NCI-H510A (cell line): ENCODE measurements at places on chromosomes 2 and 18.

GRCh38 chr2:24981411-24982136, 9.8 kb upstream of the DNAJC27 start:
- DNase-seq: no peak

GRCh38 chr2:39392672-39393071, 44.4 kb downstream of the MAP4K3 start:
- no peak for DNase-seq

- no peak for DNase-seq
Observed at GRCh38 chr2:71860381-71860926, 287.2 kb downstream of the CYP26B1 start.

DNA sequence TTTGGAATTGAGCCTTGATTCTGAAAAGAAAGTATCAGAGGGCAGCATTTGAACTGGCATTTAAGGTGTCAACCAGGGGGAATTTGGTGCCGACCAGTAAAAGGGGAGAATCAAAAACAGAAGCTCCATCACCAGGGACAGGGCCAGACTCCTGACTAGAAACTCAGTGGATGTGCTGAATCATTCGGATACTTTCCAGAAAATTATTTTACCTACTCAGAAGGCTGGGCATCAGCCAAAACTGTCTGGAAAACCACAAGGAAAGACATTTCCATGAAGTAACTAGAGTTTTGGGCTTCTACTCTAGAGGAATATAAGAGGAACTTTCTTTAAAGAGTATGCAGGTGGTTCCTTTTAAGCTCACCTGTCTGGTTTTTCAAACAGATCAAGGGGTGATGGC, 756.6 kb downstream of the RNF144A start:
- DNase-seq: no peak

DNA sequence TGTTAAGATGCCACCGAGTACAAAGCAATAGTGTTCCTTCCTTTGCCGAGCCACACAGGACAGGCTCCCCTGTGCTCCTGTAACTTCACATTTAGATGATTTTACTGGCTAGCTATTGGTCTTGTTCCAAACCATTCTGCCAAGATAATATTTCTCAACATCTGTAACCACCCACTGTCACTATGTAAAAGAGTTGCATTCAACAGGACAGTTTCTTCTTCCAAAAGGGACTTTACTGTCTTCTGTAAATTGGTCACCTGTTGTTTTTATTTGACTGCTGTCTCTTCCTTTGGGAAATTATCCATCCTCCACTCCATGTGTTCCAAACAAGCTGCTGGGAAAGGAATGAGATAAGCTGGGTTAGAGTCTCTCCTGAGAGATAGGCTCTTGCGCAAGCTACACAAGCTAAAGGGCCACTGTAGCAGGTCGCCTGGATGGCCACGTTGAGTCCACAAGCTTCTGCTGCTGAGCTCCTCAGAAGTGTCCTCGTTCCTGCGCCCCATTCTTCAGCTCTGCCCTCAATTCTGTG, 14.4 kb upstream of the BZW1 start:
- DNase-seq: no peak

DNA sequence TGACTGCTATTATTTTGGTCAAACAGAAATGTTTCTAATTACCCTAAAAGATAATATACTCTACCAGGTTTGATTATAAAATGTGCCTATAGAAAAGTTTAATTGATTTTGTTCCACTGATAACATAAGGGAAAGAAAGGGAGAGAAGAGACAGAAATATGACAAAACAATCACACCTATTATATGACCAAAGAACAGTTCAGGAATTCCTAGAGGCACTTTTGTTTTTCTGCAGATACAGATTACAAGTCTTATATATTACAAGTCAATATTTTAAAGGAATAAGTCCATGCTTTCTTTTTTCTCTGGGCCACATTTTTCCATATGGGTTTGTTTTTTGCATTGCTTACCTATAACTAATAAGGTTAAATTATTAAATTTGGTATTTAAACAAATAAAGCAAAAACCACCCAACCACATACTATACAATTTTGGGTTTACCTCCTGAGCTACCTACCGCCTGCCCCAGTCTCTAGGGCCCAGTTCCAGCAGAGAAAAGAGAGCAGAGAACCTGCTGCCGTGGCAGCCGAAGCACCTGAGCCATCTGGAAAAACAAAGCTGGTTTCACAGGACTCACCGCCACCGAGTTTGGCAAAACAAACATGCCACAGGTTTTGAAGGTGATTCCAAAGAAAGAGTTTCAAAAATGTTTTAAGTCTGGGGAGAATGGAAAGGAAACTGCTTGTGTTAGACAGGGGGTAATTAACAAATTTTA, 92.1 kb downstream of the DYM start:
- DNase-seq: no peak

DNA sequence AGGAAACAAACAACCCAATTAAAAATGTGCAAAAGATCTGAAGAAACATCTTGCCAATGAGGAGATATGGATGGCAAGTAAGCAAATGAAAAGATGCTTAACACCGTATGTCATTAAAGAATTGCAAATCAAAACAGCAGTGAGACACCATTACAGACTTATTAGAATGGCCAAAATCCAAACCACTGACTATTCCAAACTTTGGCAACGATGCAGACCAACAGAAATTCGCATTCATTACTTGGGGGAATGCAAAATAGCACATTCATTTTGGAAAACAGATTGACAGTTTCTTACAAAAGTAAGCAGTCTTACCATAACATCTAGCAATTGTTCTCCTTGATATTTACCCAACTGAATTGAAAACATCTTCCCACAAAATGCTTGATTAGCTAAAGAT, 1118.7 kb downstream of the SUCLG1 start:
- no peak for DNase-seq

- no peak for DNase-seq
Observed at GRCh38 chr2:210475706-210476105, 853 bp downstream of the LANCL1 start.

GRCh38 chr2:59874361-59874760, 679.1 kb downstream of the BCL11A start:
- no peak for DNase-seq

DNA sequence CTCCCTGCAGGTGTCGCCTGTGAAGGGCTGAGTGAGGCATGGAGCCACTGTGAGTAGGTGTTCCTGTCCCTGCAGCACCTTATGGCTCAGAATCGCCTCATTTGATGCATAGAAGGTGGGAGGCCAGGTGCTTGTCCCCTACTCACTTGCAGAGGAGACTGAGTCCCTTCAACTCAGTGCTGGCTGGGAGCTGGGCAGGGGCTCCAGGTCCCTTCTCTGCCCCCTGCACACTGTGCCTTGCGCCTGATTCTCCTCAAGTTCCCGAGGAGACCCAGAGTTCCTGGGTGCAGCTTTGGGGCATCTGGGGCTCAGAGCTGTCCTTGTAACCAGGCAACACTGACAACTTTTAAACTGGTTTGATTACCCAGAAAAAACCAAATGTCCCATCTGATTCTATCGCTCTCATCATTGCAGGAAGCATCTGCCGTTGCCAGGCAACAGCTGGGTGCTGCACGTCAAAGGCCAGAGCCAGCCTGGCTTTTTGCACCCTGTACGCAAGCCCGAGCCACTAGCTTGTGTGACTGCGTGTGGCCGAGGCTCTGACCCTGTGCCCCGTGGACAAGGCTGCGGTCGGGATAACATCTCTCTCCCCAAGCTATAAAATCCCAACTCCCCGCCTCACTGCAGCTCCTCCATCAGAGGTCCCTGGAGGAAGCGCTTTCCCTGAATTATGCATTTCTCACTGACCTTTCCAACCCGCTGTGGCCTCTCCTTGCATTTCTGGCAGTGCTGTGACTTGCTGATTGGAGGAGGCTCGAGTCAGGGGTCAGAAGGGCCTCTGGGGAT, 130.8 kb upstream of the HDAC4 start:
- no peak for DNase-seq

GRCh38 chr18:26190506-26190905, 35.7 kb upstream of the TAF4B start:
- no peak for DNase-seq

DNA sequence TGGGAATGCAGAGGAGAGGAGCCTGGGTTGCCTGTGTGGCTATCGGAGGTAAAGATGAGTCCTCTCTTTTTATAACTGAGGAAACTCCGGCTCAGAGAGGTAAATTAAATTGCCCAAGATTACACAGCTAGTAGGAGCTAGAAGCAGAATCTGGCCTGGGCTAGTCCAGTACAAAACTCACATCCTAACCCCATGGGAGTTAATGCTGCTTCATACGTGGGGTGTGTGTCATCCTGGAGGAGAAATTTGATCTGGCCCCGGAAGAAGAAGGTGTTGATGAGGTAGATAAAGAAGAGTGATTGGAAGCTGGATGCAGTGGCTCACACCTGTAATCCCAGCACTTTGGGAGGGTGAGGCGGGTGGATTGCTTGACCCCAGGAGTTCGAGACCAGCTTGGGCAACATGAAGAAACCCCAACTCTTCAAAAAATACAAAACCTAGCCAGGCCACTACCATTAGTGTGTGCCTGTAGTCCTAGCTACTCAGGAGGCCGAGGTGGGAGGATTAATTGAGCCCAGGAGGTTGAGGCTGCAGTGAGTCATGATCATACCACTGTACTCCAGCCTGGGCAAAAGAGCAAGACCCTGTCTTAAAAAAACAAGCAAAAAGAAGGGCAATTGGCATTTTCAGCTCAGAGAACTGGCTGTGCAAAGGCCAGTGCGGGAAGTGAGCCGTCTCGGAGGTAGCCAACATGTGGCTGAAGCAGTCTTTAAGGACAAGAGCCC, 33.7 kb downstream of the CTIF start:
- no peak for DNase-seq

DNA sequence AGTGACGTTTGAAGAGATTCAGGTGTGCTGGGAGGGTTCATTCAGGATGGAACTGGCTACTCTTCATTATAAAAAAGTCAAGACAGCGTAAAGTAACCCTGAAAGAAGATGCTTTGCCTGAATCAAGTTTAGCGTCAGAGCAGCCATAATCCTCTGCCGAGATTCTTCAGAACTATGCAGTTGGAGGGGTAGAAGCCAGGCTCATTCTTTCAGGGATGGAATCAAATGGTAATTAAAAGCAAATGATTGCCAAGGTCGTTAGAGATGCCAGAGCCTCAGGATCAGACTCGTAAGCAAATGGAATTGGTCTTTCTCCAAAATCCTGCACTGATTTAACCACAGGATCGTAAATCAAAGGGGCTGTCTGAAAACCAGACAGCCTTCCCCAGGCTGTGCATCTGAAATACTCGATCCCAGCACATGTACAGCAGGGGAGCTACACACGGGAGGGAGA, 21.9 kb downstream of the APCDD1 start:
- DNase-seq: no peak

GRCh38 chr18:55405893-55406406, 182.0 kb downstream of the TCF4 start:
- peak; percentile 26 for DNase-seq

DNA sequence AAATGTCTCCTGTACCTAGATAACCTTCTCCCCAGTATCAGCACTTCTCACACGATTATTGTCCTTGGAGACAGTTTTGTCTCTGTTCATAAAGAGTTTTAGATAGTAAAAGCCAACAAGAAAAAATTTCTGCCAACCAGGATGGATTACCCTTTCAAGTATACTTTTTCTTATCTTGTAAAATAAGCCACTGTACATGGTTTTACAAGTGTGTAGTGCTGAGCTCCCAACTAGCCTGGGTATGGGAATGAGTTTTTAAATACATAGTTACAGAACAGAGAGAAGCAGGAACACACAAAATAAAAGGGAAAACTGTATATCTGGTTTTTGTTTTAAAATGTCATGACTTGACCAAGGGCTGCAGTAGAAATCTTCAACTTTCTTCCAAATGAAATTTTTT, 76.7 kb downstream of the C18orf54 start:
- DNase-seq: no peak

DNA sequence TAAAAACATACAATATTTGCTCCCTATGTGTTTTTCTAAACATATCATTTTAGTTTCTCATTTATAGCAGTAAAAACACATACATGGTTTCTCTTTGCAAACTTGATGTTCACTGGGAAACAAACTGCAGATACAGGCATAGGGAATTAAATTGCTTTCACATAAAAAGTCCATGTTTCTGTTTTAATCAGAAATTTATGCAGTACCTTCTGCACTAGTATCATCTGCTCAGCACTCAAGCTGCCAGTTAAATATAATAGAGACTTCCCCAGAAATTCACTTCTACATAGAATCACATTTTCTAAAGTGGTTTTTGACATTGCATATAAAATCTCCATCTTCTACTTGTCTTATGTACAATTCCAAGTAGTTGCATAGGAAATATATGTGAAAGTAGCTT, 1107.3 kb upstream of the NRXN1 start:
- no peak for DNase-seq

DNA sequence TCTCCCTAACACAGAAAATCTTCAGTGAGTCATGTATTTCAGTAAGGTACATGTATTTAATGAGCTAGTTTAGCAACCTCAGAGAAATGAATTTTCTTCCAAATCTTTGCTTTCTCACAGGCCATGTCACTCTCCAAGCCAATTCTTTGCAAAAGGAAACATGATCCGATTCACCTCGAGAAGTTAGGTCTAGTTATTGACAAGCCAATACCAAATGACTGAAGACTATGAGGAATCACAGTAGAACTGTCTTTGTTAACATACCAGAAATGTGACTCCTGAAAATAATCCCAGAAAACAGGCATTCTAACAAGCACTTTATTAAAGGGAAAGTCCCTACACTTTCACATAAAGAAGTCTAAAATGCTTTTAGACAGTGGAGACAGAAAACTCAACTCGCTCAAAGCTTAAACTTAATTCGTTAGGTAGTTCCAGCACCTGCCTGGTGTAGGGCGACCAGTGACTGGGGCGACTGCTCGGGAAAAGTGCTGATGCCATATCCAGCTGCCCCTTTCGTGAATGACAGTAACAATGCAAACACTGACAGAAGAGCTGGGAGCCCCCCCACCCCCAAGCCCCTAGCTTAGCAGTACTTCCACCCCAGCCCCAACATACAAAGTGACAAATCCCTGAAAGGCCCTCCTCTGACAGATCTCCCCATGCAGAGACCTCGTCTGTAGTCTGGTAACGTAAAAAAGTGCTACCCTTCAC, 1.8 kb downstream of the MEMO1 start:
- DNase-seq: no peak

DNA sequence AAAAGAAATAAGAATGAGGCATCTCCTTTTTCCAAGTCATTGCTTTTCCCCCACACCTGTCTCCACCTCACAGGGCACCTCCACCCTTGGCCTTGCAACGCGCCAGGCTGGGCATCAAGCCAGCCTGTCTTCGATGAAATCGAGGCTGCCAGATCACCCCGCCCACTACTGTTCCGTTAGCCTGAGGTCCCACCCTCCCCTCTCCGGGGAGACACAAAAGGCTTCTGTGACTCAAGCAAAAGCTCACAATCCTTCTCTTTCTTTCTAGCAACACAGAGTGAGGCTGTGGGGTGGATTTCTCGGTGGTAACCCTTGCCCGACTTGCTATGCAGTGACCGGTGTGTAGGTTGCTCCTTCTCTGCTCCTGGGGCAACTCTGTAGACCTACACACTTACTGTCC, 9.9 kb downstream of the TNP1 start:
- no peak for DNase-seq

- peak; percentile 62 for DNase-seq
Observed at GRCh38 chr2:118855451-118856279, 8.2 kb upstream of the EN1 start.

DNA sequence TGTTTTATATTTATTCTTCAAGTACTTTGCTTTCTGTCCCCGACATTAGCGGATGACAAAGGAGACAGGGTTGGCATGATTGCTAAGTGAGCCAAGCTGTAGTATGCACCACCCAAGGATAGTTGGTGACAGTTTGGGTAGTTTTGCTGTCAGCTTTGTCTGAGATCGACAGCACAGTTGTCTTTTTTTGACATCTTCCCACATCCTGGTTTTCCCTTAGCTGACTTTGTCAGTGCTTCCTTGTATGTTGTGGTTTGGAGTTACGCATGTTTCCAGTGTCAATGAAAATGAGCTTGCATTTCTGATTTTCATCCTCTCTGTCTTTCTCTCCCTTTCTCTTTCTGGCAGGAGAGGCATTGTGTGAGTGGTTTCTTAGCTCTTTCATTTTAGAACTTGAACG, 44.6 kb upstream of the DOCK10 start:
- no peak for DNase-seq
